ENCODE measurements at places on chromosomes 5 and 9.

DNA sequence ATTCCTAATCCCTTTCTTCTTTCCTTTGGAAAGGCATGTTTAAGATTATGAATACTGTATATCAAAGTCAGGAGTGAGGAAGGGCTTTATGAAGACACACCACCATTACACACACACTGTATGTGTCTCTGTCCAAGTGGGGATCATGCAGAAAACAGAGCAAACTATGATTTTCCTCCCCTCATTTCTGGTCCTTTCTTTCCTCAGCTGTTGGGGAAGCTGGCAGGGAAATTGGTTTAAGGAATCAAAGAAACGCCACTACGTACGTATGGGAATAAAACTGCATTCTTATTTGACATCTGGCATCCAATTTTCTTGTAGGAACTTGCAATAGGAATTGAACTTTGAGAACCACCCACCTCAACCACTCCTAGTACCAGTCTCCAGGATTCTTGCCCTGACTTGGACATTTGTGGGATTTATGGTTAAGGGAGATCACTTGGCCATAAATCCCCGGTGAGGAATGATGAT, 125.8 kb downstream of the PDE4D start:
- DNase-seq: no peak

DNA sequence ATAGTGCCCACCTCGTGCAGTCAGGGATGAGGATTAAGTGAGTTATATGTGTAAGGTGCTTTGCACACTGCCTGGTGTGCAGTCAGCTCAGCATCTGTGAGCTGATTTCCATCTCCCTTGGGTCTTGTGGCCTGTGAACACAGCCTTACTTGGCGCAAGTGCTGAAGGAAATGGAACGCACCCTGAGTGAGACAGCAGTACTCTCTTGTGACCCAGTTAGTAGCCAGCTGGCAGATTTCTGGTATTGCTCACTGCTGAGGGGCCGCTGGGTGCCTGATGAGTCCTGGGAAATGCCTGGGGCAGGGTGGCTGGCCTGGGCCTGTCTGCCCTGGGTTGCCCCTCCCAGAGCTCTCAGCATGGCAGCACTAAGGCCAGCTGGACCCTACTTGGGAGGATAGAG, 90.9 kb upstream of the BOD1 start:
- DNase-seq: peak; percentile 22

DNA sequence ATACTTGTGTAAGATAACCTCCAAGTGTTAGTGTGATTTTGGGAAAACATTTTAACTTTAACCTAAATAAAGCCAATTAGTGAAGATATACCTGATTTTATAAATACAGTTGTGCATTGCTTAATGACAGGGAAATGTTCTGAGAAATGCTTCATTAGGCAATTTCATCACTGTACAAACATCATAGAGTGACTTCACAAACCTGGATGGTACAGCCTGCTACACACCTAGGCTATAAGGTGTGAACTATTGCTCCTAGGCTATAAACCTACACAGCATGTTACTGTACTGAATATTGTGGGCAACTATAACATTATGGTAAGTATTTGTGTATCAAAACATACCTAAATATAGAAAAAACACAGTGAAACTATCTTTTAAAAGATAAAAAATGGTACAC, 166.8 kb upstream of the TARS1 start:
- no peak for DNase-seq

- no peak for DNase-seq
Observed at GRCh38 chr5:146815411-146815810, 63.1 kb downstream of the PPP2R2B start.

GRCh38 chr5:97601651-97602050, 418.6 kb upstream of the RIOK2 start:
- no peak for DNase-seq

DNA sequence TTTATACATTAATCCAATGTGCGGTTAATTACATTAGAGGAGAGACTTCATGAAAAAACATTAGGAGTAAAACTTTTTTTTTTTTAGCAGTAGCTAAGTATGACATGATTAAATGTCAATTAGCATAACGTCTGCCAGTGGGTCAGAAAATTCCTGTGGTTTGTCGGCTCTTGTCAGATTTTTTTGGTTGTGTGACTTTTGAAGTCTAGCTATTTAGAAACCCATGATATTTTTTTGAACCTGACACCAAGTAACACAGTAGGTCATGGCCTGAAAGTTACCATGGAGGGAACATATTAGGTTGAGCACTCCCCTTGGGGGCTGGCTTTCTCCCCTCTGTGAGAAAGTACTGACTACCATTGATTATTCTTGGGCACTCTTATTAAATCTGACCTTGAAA, 84.8 kb upstream of the ALDH1A1 start:
- peak; percentile 83 for DNase-seq

- no peak for DNase-seq
Observed at GRCh38 chr5:173785866-173786265, 102.3 kb upstream of the CPEB4 start.

DNA sequence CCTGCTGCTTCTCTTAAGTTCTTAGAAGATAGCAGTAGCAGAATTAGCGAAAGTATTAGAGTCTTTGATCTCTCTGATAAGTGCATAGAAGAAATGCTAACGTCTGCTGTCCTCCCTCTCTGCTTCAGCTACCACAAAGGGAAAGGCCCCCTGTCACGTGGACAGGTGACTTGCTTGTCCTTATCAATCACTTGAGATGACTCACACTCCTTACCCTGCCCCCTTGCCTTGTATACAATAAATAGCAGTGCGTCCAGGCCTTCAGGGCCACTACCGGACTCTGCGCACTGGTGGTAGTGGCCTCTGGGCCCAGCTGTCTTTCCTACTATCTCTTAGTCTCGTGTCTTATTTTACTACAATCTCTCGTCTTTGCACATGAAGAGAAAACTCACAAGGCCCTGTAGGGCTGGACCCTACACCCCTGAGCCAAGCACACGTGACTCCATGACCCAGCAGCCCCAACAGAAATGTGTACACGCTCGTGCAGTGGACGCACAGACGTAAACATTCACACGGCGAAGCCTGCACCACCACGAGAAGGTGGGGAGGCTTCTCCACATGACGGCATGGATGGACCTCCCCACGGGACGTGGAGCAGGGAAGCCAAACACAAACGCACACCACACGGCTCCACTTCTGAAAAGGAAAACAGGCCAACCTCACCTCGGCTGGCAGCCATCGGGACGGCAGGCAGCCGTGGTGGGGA, 38.3 kb downstream of the PNPLA7 start:
- no peak for DNase-seq

- no peak for DNase-seq
Observed at GRCh38 chr9:650362-650761, 191.1 kb upstream of the DMRT1 start.

GRCh38 chr9:123314617-123315016, 41.4 kb upstream of the CRB2 start:
- no peak for DNase-seq

- no peak for DNase-seq
Observed at GRCh38 chr5:33237471-33237870, 203.3 kb upstream of the TARS1 start.

DNA sequence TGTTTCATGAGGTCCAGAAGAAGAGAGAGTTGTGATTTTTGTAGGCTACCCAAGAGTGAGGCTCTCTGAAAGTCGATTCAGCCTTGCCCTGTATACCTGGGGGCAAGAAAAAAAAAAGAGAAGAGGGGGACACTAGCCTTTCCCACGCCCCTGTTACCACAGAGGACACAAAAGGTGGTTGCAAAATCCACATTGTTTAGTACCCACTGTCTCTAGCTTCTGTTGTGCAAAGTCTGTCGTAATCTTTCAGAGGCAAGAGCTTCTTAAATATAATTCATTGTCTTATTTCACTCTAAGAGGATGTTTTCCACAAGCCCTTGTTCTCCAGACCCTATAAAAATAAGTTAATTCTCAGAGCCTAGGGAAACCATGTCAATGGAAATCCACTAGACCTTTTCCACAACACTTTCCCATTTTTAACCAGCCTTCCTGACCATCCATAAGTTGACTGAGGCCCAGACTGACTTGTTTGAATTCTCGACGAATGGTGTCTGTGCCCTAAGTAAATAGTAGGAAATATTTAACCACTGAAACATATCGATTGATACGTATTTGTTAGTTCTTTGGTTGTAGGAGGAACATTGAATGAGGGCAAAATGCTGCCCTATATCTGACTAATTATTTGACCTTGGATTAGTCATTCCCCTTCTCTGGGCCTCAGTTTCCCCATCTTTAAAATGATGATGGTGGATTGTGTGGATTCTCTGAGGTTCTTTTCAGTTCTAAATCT, 182.7 kb downstream of the PAPPA start:
- no peak for DNase-seq

DNA sequence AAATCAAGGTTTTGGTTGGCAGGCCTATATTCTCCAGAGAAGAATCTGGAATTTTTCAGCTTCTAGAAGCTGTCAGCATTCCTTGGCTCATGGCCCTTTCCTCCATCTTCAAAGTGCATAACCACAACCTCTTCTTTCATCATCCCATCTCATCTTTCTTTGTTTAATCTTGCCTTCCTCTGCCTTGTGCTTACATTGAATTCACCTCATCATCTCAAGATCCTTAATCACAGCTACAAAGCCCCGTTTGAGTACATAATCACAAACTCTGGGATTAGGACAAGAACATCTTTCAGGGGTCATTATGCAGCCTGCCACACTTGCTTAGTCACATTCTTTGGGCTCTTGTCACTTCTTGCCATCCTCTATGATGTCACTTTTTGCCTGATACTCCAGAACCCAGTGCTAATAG, 130.3 kb downstream of the FOXD1 start:
- DNase-seq: no peak

DNA sequence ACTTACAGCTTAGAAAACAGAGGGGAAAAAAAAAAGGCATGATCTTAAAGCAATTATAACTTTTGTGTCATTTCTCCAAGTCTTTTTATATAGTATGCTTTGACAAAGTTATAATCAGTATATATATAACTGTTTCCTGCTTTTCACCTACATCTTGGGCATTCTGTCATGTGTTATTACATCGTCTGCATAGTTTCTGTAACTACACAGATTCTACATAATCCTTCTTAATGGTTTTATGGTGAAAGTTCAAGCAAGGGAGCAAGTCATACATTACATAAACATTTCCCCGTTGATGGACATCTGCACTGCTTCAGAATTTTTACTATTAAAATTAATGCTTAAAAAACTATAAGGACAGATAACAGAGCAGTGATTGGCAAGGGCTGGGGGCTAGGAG, 12.1 kb downstream of the FEM1C start:
- no peak for DNase-seq

- DNase-seq: no peak
Observed at GRCh38 chr9:134223591-134224122, 59.3 kb upstream of the RNU6ATAC start.

GRCh38 chr9:18314316-18314715, 159.6 kb upstream of the ADAMTSL1 start:
- no peak for DNase-seq

DNA sequence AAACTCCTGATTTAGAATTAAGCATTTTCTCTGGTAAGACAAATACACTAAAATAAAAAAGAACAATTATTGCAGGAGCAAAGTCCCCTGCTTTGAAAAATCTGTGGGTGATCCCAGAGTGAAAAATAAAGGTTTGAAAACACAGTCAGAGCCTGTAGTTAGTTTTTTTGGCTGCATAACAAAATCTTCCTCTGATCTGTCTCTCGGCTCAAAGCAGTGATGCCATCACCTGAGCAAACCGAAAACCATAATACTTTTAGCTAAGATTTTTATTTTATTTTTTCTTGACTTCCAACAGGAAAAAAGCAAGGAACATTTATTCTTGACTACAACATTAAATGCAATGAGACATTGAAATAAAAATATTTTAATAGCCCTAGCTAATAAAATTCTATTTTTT, 1.2 kb downstream of the CDH18 start:
- DNase-seq: no peak

- peak; percentile 70 for DNase-seq
Observed at GRCh38 chr9:130198501-130199179, 26.4 kb downstream of the NCS1 start.

- no peak for DNase-seq
Observed at GRCh38 chr5:137566780-137567179, 67.7 kb upstream of the SPOCK1 start.

GRCh38 chr5:175561085-175561484, 82.7 kb downstream of the SFXN1 start:
- DNase-seq: no peak

DNA sequence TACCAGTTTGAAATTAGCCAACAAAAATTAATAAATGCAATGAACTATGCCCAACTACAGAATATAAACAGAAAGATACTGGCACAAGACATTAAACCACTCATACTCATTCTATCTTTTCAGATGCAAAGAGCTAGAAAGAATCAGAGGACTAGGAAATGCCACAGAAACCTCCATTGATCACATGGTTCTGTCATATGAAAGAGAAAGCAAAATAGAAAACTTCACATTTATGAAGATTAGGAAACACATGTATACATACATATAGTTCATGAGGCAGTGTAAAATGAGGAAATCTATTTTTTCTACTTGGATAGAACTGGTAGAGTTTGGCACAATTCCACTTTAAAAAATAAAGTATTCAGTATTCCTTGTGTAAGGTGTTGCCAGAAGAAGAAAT, 275.1 kb upstream of the PTGER4 start:
- DNase-seq: no peak

DNA sequence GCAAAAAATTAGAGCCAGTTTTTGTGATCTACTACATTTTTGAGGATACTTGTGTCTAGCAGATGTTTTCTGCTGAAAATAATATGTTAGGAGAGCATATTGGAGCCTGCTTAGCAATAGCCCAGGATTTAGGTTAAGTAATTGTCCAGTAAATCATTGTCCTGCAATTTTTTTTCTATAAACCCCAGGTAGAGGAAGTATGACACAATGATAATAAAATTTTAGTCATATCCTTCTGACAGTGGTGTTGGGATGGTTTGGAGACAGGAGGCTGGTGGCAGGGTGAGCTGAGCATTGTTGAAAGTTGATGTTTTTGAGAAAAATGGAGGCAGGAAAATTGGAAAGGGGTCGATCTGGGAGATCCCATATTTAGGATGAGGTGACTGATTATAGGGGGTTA, 3.5 kb downstream of the SNCAIP start:
- DNase-seq: no peak

DNA sequence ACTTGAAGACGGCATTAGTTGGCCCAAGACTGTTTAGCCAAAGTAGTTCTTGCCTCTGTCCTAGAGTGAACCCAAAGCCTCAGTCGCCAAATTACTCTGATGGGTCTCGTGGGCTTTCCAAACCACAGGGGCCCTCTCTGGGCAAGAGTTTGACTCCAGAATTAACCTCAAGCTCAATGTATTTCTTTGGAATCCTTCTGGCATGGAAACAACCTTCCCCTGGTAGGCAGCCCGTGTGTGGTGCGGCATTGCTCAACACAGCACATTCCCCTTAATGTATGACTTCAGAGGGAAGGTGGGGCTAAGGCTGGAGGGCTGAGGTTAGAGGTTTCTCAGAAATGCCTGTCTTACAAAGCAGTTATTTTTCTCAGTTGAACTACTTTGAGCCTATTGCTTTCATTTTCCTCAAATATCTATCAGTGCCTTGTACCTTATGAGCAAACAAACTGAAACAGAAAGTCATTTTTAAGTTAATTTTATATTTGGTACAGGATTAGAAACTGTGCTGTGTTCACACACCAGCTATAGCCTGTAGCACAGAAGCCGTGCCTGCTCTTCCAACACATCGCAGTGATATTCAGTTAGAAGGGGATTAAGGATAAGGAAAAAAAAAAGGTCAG, 123.9 kb upstream of the HAPLN1 start:
- DNase-seq: peak; percentile 93

Data from astrocyte of the hippocampus (primary cell).